Stomach (tissue), 19 donors: ENCODE measurements at places on chromosomes 7 and 10. TPM values are rescaled to one million over a fixed set of nuclear protein-coding genes. Genes with fewer than 3 reads are reported as not detected.

The CLCN1 gene
- not detected for total RNA-seq

The GALNT17 gene
- total RNA-seq = 8.4 TPM

The TMEM26 gene
- not detected for total RNA-seq

The ANKRD61 gene
- not detected for total RNA-seq

The CAV1 gene
- 49.2 TPM for total RNA-seq

The PON1 gene
- not detected for total RNA-seq

The KLLN gene
- not detected for total RNA-seq

The ZNF804B gene
- total RNA-seq = not detected

The CPA2 gene
- total RNA-seq = 65.8 TPM

The UTF1 gene
- total RNA-seq = not detected

The OR13A1 gene
- total RNA-seq = not detected

The NKX2-3 gene
- total RNA-seq = not detected

The NACAD gene
- total RNA-seq = 24.1 TPM

The ITGA8 gene
- total RNA-seq = 55.8 TPM

The NUTM2E gene
- total RNA-seq = 0.43 TPM

The TMEM184A gene
- total RNA-seq = 12.1 TPM

The CYP3A4 gene
- total RNA-seq = not detected

The FGFR2 gene
- total RNA-seq = 17.1 TPM
